ENCODE measurements at places on chromosomes 5 and 9.

DNA sequence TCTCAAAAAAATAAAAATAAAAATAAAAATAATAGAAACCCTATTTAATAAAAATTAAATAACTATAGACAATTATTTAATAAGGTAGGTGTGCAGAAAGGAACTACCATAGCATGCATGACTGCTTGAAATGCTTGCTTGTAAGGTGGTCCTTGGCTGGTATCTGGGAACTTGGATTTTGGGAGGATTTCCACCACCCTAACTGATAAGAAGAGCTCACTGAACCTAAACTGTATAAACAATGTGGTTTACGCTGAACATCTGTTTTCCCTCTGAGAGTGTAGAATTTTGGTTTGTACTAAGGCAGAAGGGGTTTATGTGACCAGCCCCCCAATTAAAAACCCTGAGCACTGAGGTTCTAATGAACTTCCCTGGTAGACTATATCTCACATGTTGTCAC lies 31.2 kb downstream of the CPLANE1 start:
- DNase-seq, result no peak

GRCh38 chr9:128120741-128121465 lies 6.6 kb downstream of the PTGES2 start:
- peak; percentile 39 for DNase-seq

GRCh38 chr9:113125386-113126035 lies 25.3 kb upstream of the SLC31A2 start:
- no peak for DNase-seq

- no peak for DNase-seq
Observed at GRCh38 chr5:172453206-172453985, 929 bp downstream of the SH3PXD2B start.

DNA sequence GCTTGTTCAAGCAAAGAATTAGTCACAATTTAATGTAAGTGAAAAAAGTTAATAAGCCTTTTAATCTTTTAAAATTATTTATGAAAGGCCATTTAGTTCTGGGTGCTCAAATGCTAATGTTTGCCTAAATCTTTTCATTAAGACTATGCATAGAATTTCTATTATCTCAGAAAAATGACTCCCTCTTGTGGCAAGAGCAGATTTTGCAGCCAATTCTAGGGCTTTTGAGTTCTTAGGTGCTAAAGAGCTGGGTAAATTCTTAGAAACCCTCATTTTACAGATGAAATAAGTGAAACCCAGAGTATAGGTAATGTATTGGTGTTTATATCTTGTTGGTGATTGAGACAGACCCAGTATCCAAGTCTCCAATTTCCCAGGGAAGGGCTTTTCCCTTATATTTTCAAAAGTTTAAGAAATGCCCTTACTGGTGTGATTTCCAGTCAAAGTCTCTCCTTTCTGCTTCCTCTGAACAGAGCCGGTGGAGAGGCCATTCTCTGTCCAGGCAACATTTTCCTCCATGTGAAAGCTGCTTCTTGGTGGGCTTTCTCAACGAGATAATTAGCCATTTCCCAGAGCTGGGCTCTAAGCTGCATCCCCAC lies 24.1 kb upstream of the PCSK5 start:
- no peak for DNase-seq

DNA sequence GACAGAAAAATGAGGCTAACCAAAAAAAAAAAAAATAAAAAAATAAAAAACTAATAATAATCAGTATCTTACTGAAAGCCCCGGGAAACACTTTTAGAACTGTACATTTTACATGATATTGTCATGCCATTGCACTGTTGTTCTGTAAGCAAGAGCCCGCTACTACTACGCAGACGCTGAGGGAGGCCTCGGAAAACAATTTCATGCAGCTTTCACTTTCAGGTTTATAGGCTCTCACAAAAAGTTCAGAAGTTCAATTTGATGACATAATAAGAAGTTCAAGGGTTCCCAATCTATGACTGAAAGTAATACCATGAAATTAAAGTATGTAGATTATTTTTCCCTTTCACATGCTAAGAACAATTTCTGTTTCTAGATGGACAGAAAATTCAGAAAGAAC lies 318.3 kb upstream of the ITGA1 start:
- DNase-seq, result no peak

- no peak for DNase-seq
Observed at GRCh38 chr9:90827181-90827871, 25.7 kb downstream of the SYK start.

- DNase-seq, result no peak
Observed at GRCh38 chr5:31036411-31036810, 157.1 kb upstream of the CDH6 start.

DNA sequence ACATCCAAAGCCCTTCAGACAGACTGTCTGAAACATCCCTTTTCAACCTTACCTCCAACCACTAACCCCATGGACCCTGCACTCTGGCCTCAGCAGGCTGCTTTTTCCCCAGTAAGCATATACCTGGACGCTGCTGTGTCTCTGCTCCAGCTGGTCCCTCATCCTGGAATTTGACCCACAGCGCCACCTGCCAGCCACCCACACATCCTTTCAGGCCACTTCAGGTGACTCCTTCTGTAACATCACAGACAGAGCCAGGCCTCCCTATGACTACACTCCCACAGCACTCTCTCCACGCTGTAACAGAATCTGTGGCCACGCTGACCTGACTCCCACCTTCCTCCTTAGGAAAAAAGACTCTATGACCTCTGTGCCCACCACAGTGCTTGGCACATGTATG lies 3.4 kb downstream of the MGAT1 start:
- no peak for DNase-seq

- DNase-seq, result no peak
Observed at GRCh38 chr5:141488591-141489561, at the start of gene PCDHGC5. PCDHGC5 (plus strand) TSS chr5:141489081; CDS start chr5:141489241, 160 bp downstream.
